ENCODE measurements at places on chromosomes 2 and 18.

DNA sequence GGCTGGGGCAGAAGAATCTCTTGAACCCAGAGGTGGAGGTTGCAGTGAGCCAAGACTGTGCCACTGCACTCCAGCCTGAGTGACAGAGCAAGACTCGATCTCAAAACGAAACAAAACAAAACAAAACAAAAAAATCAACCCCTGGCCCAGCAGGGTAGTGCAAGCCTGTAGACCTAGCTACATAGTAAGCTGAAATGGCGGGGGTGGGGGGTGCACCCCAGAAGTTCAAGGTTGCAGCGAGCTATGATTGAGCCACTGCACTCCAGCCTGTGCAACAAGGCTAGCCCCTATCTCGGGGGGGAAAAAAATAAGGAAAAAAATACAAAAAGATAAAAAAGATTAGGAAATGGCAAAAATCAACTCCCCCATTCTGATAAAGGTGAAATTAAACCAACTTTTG lies 6.4 kb downstream of the ATL2 start:
- DNase-seq: no peak

DNA sequence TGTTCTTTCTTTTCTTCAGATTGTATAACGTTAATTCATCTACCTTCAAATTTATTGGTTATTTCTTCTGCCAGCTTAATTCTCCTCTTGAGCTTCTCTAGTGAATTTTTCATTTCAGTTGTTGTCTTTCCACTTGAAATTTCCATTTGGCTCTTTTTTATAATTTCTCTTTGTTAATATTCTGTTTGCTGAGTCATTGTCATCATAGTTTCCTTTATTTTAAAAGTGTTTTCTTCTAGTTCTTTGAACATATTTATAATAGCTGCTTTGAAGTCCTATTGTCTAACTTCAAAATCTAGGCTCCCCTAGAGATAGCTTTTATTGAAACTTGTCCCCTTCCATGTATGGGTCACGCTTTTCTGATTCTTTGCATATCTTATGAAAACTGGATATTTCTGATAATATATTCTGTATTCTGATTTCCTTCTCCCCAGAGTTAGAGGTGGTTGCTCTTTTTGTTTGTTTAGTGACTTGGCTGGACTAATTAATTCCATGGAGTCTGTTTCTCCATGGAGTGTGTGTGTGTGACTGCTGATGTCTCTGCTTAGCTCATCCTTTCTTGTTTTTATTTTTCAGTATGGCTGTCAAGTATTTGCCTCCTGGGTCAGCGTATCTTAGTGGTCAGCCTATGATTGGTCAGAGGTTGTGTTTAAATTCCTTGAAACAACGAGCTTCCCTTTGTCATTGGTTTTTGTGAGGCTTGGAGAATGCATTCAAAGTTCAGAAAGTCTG lies 47.6 kb downstream of the DIS3L2 start:
- DNase-seq: no peak

DNA sequence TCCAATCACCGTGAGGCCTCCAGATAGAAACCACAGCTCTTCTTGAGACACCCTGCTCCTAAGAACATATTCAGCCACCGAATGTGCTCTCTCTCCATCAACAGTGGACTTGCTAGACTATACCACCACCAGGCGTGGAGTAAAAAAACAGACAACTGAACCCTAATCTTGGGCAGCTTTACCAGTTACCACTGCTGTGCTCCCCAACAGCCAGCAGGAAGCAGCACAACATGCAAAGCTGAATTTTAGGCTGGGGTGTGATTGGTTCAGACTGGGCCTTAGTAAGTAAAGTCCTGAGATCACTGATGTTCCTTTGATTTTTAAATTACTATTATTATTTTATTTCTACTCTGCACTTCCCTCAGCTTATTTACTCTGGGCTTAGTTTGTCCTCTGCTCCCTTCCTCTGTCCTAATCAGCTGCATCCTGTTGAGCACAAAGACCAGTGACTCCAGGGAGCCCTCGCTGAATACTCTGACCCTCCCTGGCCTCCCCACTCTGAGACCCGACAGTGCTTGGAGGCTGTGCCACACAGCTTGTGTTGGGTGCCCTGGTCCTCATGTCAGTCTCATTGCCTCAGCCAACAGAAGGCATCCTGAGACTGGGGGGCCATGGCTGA lies 21.9 kb downstream of the MRPL35 start:
- DNase-seq: peak; percentile 57

DNA sequence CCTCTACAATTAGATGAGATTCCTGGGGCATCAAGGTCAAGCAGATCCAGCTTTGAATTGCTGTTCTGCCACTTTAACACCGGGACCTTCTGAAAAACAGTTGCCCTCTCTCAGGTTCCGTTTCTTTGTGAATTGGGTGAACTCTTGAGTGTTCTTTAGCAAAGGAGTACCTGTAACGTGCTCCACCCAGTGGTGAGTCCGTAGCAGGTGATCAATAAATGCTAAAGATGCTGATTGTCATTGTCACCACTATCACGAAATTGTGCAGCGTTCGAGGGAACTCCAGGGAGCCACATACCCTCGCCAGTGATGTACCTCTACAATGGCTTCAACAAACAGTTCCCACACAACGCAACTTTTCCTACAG lies 81.9 kb downstream of the TCF7L1 start:
- DNase-seq: no peak

DNA sequence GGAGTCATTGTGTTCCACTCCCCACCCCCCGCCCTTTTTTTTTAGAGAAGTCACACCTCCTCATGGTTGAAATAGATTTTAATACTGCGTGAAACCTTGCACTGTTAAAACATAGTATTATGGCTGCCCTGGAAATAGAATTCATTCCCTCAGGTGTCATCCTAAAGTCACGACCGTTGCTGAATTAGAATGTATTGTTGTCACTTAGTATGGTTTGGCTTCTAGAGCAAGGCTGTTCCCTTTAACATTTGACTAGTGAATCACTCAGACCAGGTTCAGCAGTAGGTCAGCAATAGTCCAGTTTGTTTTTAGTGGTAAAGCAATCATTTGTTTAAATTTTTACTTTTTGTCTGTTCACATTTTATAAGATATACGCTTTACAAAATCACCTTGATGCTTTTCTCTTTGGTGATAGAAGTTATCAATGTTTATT lies 1.2 kb downstream of the BABAM2 start:
- no peak for DNase-seq

- no peak for DNase-seq
Observed at GRCh38 chr2:240460253-240460711, 24.8 kb downstream of the GPC1 start.

DNA sequence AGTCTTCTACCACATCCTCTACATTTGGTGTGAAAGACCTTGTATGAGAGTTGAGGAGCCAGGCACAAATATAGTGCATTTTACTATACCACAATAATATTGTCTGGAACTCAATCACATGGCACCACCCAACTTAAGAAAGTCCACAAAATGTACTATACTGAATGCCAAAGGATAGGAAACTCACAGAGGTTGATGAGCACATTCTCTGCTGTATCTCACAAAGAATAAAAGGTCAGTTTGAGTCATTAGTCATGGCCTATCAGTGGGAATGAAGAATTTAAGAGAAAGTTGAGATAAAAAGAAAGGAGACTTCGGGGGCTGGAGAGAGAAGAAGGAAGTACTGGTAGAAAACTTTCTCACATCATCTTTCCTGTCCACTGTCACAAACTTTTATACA lies 134.3 kb downstream of the RDH14 start:
- no peak for DNase-seq

- DNase-seq: no peak
Observed at GRCh38 chr2:3641181-3641580, 16.8 kb upstream of the ALLC start.

DNA sequence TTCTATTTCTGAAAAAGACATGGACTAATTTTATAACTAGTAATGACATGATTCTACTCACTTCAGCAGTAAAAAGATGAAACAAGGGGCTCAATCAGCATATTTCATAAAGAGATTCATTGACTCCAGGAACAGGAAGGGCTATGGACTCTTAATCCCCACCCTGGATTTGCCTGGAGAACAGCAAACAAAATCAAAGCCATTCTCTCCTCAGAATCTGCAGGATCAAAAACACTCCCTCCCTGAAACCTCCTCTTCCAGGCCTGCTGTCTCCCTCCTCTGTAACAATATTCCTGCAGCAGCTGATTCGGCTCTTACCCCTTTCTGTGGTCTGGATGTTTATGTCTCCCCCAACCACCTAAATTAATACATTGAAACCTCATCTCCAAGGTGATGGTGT lies 57.0 kb downstream of the ZC3H8 start:
- DNase-seq: no peak

DNA sequence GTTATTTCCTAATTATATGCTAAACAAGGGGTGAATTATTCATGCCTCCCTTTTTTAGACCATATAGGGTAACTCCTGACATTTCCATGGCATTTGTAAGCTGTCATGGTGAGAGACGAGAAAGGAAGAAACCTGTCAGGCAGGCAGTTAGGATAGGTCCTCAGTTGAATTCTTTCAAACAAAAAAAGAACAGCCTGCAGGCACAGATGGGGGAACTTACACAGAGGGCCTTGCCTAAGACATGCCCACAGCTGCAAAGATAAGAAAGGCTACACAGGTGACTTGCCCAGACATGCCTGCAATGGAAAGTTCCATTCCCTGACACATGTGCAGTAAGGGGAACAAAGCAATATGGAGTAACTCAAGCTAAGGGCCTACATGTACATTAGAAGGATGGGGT lies 128.1 kb downstream of the TMEM163 start:
- no peak for DNase-seq

DNA sequence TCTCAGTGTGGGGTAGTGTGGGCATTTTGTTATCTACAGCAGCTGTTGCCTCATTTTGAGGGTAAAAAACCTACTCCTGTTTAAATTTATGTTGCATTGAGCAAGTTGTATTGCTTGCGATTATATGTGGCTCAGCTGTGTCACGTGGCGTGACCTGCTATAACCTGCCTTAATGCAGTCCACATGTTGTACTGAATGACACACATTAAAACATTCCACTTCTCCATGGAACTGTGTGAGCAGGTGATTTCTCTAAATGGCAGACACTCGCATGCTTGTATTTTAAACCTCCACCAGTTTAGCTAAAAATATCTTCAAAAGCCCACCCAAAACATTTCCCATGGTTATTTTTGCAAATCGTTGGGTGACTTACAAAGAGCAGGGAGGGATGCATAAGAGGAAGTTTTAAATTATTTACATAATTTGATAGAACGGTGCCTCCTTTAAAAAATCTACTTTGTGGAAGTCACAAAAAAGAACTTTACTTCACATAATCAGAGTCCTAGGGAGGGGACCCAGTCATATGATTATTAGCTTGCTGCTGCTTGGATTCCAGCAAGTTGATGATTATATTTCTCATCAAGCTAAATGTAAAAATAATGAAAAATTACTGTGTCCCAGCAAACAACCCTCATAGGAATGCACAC lies 163.3 kb upstream of the ZEB2 start:
- no peak for DNase-seq

GRCh38 chr18:28365411-28365831 lies 188.5 kb upstream of the CDH2 start:
- no peak for DNase-seq
